ENCODE measurements at places on chromosomes 5 and 9.

GRCh38 chr9:14179449-14179848, 134.5 kb downstream of the NFIB start:
- DNase-seq = no peak

GRCh38 chr5:151739395-151739794, 19.0 kb downstream of the ATOX1 start:
- DNase-seq = no peak

DNA sequence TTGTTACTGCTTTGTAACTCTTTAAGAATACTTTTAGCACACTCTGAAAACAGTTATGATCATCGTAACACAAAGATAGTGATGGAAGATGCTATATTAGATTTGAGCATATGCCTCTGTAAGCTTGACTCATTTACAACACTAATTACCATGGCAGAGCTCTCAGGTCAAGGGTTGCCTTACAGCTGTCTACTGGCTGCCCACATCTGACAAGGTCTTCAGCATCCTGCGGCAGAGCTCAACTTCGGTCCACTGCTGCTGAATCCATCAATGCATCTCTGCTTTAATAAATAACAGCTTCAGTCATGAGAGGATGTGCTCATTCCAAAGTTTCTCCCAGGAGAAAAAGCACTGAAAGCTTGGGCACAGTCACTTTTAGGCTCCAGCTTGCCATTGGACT, 449.4 kb downstream of the RASEF start:
- no peak for DNase-seq

GRCh38 chr9:124001458-124001799, 10.1 kb upstream of the LHX2 start:
- no peak for DNase-seq

DNA sequence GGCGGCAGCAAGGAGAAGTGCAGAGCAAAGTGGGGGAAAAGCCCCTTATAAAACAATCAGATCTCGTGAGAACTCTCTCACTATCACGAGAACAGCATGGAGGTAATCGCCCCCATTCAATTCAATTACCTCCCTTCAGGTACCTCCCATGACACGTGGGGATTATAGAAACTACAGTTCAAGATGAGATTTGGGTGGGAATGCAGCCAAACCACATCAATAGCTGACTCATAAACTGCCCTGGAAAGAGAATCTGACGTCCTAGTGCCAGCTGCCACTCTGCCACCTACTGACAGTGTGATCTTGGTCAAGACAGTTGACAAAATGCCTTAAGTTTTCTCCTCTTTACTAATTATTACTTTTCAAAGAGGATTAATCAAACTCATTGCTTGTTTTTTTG, 128.3 kb downstream of the GPBP1 start:
- no peak for DNase-seq

All from left renal pelvis (tissue), 4 donors.